ENCODE measurements at places on chromosomes 5 and 9.

GRCh38 chr5:6135977-6136376 is 242.4 kb downstream of the MED10 start:
- DNase-seq, result no peak

DNA sequence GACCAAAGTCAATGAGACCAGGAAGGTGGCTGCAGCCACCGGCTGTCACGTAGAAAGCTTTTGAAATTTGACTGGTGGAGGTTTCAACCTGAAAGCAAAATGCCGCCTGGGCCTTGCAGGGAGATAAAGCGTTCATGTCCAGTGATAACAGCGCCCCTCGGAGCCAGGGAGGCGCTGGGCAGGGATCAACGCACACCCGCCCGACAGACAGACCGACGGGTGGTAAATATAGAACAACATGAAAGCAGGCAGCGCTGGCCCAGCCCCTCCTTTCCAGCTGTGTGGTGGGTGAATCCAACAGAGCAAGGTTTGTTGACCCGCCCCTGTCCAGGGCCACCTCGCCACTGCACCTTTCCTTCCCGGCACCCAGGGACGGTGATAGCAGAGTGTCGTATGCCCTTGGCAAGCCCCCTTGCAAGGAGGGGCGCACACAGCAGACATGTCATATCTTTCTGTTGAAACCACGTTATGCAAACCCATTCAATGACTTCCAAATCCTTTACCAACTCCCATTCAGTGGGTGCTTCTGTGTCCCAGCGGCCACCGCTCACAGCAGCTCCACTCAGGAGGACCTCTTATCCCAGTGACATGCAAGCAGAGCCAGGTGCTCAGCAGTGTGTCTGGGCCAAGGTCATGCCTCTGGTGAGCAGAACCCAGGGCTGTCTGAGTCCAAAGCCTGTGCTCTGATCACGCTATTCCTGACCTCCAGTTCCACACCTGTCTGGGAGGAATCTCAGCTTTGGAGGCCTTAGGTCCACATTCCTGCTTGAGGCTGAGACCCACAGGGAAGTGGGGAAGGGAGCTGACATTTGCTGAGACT is 38.7 kb downstream of the NKX2-5 start:
- no peak for DNase-seq

GRCh38 chr5:76469656-76470290 is 66.7 kb downstream of the IQGAP2 start:
- DNase-seq, result no peak

DNA sequence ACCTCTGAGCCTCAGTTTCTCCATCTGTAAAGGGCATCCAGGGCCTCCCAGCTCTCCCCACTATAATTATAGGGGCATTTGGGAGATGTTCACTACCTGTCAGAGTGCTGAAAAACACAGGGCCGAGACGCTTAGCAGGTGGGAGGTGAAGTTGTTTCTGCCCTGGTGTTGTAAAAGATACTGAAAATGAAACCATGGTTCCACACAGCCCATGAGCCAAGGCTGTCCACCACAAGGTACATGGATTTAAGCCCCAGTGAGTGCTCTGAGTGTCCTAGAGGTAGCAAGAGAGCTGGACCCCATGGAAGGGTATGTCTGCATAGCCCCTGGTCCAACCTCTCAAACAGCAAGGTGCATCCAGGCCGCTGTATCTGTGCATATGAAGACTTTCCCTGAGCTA is 137.5 kb downstream of the C5orf15 start:
- DNase-seq, result no peak

GRCh38 chr9:134601764-134602163 is 39.8 kb upstream of the COL5A1 start:
- no peak for DNase-seq

DNA sequence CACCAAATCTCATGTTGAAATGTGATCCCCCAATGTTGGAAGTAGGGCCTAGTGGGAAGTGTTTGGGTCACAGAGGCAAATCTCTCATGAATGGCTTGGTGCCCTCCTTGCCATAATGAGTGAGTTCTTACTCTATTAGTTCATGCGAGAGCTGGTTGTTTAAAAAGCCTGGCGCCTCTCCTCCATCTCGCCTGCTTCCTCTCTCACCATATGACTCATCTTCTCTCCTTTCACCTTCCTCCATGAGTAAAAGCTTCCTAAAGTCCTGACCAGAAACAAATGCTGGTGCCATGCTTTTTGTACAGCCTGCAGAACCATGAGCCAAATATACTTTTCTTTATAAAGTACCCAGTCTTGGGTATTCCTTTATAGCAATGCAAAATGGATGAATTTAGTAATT is 20.9 kb upstream of the ARHGAP26 start:
- DNase-seq, result no peak

- DNase-seq, result no peak
Measured at GRCh38 chr5:40623480-40624420, 56.0 kb upstream of the PTGER4 start.

DNA sequence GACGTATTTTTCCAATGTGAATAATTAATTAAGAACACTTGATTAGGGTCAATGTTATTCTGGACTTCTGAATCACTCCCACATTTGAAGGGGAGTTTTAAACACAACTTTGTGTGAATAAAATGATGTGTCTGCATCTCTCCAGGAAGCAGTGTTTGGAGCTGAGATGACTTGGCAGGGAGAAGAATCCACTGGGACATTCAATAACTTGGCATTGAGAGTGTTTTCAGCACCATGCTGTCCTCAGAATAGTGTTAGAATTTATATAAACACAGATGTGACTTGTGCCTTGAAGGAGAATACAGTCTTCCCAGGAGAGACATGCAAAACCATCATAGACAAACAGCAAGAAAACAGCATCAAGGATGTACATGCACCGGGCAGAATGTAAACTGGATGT is 32.7 kb upstream of the KCNMB1 start:
- DNase-seq, result no peak

GRCh38 chr5:171615705-171616640 is 169.6 kb upstream of the SMIM23 start:
- DNase-seq, result no peak

GRCh38 chr9:130446101-130446861 is 1.5 kb downstream of the ASS1 start:
- DNase-seq, result no peak

DNA sequence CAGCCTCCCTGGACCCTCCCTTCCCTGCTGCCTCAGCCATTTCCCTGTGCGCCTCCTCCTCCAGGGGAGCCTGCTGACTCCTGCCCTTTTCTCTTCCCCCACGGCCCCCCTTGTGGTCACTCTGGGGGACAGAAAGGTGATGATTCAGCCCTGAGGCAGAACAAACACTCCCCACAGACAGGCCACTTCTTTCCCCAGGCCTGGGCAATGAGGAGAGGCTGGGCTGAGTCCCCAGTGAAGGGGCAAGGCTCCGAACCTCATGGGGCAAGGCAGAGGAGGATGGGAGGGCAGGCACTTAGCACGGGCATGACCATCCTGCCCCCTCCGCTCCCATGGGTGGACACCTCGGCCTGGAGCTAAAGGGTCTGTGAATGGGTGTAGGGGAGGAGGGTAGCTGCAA is 21.0 kb downstream of the CSF1R start:
- no peak for DNase-seq

- no peak for DNase-seq
Measured at GRCh38 chr9:105690742-105691141, 3.6 kb upstream of the TMEM38B start.

DNA sequence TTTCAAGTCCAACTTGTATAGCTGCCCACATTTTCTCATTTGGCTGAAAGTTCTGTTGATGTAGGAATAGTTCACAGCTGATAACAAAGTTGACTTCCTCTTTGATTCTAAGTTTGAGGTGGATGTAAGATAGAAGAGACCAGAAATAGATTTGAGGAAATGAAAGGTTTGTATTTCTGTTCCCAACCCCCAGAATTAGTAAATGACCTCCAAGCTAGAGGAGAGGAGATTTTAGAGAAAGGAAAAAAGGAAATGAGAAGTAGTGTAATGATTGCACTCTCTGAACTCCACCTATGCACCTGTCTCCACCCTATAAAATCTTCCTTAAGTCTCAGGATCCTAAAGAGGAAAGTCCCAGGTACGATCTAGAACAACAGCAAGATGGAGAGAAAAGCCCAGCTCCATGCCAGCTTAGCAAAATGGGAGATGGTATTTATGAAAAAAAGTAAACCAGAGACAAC is 130.4 kb upstream of the POC5 start:
- DNase-seq, result no peak

- no peak for DNase-seq
Measured at GRCh38 chr5:108278285-108279240, 103.3 kb downstream of the FBXL17 start.

GRCh38 chr5:37774912-37775483 is 64.8 kb downstream of the GDNF start:
- peak; percentile 14 for DNase-seq

DNA sequence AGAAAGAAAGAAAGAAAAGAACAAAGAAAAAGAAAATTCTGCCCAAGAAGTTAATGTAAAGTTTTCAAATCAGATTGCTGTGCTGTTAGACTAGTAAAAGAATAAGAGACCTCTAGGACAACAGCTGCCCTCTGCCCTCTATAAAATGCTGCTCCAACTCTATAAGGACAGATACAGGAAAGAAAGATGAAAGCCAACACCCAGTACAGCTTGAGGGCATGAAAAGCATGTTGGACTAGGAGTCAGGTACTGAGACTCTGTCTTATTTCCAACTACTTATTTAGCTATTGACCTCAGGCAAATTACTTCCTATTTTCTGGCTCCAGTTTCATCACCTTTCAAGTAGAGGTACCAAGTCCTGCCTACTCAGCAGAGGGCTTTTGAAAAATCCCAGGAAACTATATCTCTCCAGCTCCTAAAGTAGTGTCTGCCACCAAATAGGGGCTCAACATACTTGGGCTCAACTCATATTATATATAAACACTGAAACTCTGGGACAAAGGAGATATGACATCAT is 5.7 kb downstream of the HBEGF start:
- no peak for DNase-seq

DNA sequence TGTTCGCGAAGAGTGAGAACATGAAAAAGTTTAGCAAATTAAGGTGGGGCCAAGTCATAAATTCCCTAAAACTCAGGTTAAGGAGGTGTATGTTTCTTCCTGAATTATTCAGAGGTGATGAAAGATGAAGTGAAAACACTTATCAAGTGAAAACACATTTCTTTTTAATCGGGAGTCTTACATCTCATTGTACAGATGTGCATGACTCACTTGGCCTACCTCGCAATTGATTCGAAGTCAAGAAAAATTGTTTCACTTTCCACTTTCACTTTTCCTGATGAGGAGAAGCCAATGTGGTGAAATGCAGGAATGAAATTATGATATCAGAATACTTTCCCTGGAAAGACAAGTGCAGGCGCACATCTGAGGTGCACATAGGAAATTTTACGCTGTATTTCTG is 78.7 kb downstream of the SLC25A46 start:
- DNase-seq, result no peak

- no peak for DNase-seq
Measured at GRCh38 chr5:24714746-24715145, 70.0 kb upstream of the CDH10 start.

DNA sequence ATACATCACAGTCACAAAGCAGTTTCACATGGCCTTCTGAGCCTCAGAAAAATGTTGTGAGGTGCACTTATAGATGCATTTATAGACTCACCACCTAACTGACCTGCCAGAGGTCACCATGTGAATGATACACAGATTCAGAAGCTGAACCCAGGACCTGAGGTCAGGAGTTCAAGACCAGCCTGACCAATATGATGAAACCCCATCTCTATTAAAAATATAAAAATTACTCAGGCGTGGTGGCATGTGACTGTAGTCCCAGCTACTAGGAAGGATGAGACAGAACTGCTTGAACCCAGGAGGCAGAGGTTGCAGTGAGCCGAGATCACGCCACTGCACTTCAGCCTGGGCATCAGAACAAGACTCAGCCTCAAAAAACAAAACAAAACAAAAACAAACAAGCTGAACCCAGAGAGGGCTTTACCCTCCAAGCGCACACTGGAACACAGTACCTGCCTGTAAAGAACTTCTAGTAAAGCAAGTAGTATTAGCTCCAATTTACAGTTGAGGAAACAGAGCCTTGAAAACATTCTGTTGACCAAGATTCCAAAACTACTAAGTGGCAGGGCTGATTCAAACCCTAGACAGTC is 16.3 kb downstream of the ECPAS start:
- DNase-seq, result no peak

GRCh38 chr9:109919736-109920408 is 139.9 kb downstream of the PALM2AKAP2 start:
- no peak for DNase-seq

- peak; percentile 81 for DNase-seq
Measured at GRCh38 chr5:177446200-177447065, at the start of gene PRR7. Gene PRR7, plus strand, starts transcription at chr5:177446814. Its CDS starts 8,254 bp downstream, at chr5:177455068.

GRCh38 chr5:5793242-5794117 is 371.0 kb downstream of the ICE1 start:
- no peak for DNase-seq

GRCh38 chr9:31519826-31520225 is 864.6 kb upstream of the ACO1 start:
- DNase-seq, result no peak

DNA sequence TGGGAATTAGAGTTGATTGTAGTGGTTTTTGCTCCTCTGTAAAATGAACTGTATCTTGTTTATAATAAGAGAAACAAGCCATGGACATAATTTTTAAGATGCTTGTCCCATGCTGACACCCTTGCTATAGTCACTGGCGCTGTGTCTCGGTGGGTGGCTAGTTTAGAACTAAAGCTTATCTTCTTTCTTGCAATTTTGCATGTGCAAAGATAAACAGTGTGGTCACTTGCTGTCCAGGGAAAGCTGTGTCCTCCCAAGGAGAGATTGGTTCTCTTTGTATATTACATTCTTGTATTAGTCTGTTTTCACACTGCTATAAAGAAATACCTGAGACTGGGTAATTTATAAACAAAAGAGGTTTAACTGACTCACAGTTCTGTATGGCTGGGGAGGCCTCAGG is 143.8 kb downstream of the MELK start:
- no peak for DNase-seq

DNA sequence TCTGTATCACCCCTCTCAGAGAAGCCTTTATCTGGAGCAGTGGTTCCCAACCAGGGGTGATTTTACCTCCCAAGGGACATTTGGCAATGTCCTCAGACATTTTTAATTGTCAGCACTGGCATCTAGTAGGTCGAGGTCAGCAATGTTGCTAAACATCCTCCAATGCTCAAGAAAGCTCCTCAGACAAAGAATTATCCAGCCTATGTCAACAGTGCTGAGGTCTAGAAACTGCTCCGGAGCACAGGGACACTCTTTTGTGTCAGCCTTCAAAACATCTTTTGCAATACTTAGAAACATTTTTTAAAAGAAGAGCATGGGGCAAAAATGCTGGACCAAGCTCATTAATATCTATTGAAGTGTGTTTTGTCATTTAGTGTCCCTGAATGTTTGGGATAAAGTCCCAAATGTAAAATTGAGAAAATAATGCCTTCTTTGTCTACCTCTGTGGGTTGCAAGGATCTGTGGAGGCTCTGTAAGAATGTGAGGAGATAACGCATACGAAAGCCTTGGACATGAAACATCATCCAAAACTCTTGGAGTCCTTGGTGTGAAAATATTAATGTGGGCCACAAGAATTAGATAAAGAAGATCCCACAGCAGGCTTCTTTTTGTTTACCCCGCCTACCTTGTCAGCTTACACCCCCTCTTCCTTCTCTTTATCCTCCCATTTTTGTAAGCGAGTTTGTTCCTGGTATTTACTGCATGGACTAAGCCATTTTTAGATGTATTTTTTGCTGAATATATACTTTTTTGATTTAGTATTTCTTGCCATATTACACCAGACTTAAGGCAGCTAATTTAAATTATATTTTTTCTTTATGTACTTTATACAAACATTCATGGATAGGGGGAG is 193.5 kb downstream of the CD180 start:
- no peak for DNase-seq

- no peak for DNase-seq
Measured at GRCh38 chr9:129596541-129597331, 24.2 kb downstream of the C9orf50 start.

- DNase-seq, result no peak
Measured at GRCh38 chr9:133484671-133485437, 6.0 kb upstream of the SLC2A6 start.
